ENCODE measurements at places on chromosomes 5 and 9. TPM values are rescaled to one million over a fixed set of nuclear protein-coding genes. Genes with fewer than 3 reads are reported as not detected.

Gene MEGF10
- polyA plus RNA-seq = 0.83 TPM

Gene GRM6
- 1.9 TPM for polyA plus RNA-seq

Gene ATP10B
- 0.46 TPM for polyA plus RNA-seq

GRCh38 chr5:27516437-27516836 is 478.1 kb upstream of the CDH9 start:
- DNase-seq = no peak

DNA sequence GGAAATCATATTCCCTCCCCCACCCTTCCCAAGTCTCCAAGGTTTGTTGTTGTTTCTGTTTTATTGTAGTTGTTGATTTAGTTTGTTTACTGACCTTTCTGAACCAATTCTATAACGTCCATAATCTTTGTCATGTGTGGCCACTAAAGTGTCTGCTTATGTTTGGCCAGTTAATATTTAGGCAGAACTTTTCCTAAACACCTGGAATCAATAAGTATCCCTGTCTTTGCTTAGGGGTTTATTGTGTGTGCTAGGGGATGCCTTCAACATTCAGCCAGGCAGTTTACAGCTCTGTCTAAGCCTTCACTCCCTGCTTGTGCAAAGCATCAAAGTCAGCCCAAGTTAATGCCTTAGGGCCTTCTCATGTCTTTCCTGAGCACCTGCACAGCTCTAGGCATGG is 16.9 kb upstream of the LECT2 start:
- no peak for DNase-seq
